ENCODE measurements at places on chromosomes 2 and 18.

DNA sequence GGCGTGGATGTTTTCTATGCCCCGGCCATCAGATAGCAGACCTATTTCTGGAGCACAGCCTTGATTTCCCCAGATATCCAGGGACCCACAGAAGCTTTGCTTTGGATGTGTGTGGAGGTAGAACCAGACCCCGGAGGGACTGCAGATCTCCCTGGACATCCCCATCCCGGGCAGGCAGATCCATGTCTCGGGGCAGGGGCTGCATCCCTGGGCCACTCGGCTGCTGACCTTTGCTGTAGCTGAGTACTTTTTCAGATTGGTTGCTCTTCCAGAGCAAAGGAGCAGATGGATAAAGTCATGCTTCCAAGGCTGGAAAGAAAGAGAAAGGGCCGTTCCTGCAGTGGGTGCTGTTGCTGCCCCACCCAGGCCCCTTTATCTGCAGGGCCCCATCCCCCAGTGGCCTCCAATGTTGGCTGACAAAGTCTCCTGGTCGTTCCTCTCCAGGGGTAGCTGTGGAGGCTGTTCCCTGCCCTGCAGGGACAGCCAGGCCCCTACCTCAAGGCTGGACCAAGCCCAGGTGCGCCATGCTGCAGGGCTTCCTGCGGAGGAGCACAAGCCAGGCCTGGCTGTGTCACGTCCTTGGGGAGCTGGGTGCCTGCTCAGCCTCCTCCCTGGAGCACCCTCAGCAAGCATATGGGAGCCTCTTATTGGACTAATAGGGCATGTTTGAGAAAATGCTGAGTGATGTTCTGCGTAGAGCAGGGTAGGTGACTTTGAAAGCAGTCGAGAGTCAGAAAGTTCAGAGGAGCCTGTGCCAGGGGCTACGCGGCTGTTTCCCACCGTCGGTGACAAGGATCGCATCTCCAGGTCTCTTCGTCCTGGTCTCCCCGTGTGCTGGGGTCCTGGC, 68.4 kb downstream of the TPO start:
- DNase-seq: no peak

DNA sequence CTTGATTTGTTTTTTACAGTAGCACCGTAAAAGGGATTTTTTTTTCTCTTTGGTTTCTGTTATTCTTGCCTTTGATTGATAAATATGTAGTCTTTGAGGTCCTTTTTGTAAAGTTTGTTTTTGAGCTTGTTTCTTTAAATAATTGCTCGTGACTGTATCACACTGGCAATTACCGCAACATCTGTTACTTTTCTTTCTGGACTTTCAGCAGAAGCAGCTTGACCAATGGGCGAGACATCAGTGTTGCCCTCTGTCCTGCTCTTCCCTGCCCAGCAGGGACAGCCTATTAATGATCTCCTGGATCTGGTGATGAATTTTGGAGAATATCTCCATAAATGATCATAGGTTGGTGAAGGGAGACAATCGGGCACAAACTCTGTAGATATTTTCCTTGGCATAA, 74.9 kb downstream of the TDRD15 start:
- DNase-seq: no peak

- DNase-seq: no peak
These were observed 4.1 kb upstream of the TMEM177 start for GRCh38 chr2:119674711-119675500.

- no peak for DNase-seq
These were observed 33.9 kb downstream of the MAP3K20 start for GRCh38 chr2:173109253-173110188.

DNA sequence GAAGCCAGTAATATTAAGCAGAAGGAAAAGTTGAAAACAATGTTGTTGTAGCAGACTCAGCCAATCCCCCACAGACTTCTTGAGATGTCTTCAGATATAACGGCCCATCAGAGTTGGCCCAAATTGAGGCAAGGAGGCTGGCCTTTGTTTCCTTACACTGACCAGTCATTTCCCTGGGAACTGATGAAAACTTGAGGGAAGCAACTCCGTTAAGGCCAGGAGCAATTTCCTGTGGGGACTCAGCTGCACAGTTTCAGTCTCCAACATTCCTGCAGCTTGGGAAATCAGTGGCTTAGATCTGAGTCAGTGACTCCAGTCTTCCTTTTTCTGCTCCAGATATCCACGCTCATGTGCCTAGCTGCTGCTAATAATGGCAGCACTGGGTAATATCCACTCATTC, 75.7 kb downstream of the FTCDNL1 start:
- DNase-seq: no peak

- DNase-seq: no peak
These were observed 143.1 kb upstream of the FBXO11 start for GRCh38 chr2:48049371-48049770.

GRCh38 chr2:120604767-120605166, 130.9 kb upstream of the GLI2 start:
- DNase-seq: no peak

DNA sequence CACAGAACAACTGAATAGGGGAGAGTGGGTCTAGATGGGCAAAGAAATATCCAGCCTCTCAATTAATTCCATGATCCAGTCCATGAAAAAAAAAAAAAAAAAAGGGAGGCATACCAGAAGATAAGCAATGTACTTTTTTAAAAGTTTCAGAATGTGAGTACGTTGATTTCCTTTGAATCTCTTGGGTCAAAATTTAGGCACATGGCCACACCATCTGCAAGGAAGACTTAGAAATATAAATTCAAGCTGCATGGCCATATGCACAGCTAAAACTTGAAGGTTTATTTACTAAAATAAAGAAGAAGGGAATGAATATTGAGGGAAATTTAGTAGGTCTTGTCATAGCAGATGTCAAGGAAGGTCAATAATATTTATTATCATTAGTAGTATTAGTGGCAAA, 286.5 kb upstream of the CDH7 start:
- no peak for DNase-seq

DNA sequence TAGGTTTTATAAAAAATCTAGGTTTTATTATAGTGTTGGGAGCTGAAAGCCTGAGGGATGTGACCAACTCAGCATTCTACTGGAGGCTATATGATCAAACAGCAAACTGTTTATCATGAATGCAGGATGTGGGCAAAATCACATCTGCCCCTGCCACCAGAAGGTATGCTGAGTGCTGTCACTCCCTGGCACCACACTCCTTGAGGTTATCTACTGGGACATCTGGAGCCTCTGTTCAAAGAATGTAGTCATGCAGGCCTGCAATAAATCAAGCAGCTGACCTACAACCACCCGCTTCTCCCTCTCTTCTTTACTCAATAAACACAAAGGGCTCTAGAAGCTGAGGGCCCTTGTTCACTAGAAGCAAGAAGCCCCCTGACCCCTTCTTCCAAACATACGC, 328.4 kb upstream of the DDX18 start:
- DNase-seq: no peak

DNA sequence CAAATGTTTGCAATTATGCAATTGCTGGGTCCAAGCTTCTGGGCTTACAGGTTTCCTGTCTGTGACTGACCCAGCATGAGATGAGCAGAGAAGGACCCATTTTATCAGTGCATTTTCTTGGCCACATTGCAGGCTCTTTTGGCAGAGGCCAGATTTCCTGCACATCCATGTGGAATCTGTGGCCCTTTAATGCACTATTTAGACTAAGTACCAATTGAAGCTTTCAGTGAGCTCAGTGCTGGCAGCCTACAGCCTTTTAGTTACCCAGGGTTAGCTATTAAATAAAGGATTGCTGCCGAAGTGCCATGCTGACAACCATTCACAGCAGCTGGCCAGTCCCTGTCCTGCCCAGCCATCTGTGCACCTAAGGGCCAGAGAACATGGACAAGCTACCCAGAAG, 165.0 kb downstream of the ANKRD30B start:
- no peak for DNase-seq

GRCh38 chr2:121085801-121086200, 199.2 kb downstream of the TFCP2L1 start:
- DNase-seq: no peak

DNA sequence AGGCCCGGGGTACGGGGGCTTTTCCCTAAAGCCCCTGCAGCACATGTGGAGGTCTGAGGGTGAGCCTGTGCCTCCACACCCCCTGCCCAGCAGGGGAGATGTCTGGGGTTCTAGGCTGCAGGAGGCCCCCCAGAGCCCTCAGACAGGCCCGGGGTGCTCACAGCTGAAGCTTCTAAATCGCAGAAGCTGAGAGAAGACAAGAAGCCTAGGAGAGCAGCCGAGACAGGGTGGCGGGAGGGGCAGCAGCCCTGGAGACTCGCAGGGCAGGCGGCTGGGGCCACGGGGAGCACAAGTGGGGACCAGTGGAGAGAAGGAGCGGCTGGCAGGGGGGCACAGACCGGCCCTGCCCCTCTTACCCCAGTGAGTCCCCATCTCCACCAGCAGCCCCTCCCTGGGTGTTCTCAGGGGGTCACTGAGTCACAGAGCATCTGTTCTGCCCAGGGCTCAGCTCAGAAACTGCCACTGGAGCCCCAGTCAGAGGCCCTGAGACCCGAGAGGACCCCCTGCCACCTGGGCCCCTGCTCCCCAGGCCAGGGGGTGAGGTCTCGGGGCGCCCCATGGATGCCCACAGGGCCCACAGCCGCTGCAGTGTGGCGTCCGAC, 26.1 kb downstream of the GPC1 start:
- no peak for DNase-seq

DNA sequence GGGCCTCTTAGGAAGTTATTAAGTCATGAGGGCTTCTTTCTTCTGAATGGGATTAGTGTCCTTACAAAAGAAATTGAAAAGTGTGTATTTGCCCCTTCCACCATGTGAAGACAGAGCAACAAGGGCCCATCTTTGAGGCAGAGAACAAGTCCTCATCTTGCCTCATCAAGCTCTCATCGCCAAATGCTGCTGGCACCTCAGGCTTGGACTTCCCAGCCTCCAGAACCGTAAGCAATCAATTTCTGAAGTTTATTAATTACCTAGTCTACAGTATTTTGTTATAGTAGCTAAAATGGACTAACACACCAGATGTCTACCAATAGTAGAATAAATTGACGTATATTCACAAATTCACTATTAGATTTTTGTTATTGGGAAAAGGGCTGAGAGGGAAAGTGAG, 74.6 kb downstream of the CCDC148 start:
- no peak for DNase-seq

- DNase-seq: no peak
These were observed 654 bp downstream of the PIK3C3 start for GRCh38 chr18:41955688-41956087.

GRCh38 chr2:24392542-24393059, 32.3 kb upstream of the ITSN2 start:
- no peak for DNase-seq

- no peak for DNase-seq
These were observed 1.9 kb upstream of the NMUR1 start for GRCh38 chr2:231531883-231532755.

DNA sequence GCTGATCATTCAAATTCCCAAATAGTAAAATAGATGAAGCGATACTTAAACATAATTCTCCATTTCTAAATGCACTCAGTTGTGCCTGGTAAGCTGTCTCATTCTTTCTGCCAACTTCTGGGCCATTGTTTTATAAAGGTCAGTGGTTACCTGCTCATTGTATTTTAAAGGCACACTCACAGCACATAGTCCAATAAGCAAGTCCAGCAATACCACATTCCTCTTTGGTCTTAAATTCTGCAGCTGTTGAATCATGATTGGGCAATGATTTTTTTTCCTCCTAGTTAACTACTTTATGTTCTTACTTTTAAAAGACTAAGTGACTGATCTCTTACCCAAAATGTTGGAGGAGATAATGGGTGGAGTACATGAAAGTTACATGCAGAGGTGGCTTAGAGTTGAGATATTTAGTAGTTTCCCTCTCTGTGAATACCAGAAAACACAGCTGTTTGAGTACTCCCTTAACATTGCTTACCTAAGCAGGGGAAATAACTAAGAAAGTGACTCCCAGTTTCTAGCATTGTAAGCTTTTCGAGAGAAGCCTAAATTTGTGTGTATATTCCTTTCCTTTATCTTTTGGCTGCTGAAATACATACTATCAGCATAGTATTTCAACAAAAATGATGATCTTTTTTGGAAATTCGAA, 220.7 kb downstream of the CAMKMT start:
- no peak for DNase-seq

GRCh38 chr2:173132531-173132930, 56.9 kb downstream of the MAP3K20 start:
- DNase-seq: no peak

GRCh38 chr2:171523088-171524017, 1.1 kb downstream of the CYBRD1 start:
- DNase-seq: no peak

- DNase-seq: no peak
These were observed 296.8 kb upstream of the HDAC4 start for GRCh38 chr2:239697399-239698164.

- no peak for DNase-seq
These were observed 20.7 kb upstream of the C1QL2 start for GRCh38 chr2:119179202-119179601.

DNA sequence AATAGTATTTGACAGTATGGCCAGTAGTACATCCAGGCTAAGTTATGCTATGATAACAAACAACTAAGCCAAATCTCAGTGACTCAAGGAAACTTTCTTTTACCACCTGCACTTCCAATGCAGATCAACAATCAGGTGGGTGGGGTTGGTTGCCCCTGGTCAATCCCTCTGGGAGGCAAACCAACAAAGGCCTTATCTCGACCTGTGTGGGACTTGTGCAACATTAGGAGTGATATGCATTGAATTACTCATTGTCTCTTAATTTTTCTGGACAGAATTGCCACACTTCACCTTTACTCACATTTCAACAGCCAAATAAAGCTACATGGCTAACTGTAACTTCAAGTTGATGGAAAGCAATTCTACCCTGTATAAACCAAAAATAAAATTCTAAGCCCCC, 1049.3 kb upstream of the CDH2 start:
- no peak for DNase-seq

DNA sequence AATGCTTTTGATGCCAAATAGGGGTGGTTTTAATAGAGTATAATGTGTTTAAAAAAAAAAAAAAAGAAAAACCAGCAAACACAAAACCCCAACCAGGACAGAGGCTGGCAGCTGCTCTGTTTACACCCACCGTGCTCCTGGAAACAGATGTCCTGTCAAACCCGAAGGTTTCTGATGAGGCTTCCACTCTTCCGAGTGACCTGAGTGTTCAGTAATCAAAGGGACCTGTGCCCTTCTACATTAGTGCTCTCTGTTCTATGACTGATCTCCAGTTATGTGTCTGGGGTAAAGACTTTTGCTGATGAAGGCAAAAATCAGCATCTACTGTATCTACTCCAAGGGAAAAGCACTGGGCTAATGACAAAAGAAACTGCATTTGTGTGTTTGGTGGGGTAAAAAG, 3.5 kb upstream of the KLHL29 start:
- DNase-seq: no peak

- DNase-seq: no peak
These were observed 141.3 kb upstream of the NOSTRIN start for GRCh38 chr2:168660870-168661862.

GRCh38 chr18:3660739-3661515, 211.0 kb downstream of the TGIF1 start:
- no peak for DNase-seq

DNA sequence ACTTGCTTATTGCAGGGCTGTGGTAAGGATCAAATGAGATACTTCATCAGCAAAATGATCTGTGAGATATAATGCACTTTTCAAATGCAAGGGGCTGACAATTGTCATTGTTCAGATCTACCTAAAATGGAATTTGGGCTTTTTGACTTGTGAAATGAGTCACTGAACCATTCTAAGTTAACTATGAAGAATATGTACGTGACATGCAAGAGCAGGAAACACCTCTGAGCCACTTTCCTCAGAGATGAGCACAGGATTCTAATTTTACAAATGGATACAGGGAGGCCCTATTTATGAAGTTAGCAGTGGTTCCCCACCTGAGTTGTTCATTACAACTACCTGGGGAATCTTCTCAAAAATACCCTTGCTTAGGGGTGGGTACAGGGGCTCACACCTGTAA, 26.7 kb downstream of the CTLA4 start:
- no peak for DNase-seq

Measured in stimulated activated CD8-positive, alpha-beta memory T cell treated with anti-CD3 and anti-CD28 coated beads, Interleukin-2, amount 100 ng/mL, for 1 hour (primary cell).